Tibial artery (tissue), 4 donors: ENCODE measurements at places on chromosomes 11 and 22.

- H3K4me3 ChIP-seq, result no peak overlapping the region
- no peaks in the 10 kb centered on the region for H3K4me1 ChIP-seq
- DNase-seq, result no peak
- no peak overlapping the region for H3K27ac ChIP-seq
Measured at GRCh38 chr11:14577835-14578529, 57.8 kb upstream of the PSMA1 start.

DNA sequence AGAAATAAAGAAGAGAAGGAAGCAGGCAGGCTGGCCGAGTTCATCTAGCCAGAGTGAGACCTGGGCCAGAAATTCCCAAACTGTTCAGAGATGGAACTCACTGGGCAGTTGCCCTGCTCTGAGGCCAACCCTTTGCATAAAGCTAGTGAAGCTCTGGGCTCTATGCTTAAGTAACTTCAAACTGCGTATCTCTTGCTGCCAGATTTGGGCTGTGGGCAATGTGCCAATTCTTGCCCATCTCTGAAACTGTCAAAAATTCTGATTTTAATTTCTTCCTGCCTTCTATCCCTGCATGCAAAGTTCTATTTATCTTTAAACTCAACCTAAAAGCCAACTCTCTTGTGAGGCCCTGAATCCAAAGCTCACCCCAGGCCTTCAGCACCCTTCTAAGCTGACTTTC, 36.2 kb upstream of the HEPHL1 start:
- no peak overlapping the region for H3K4me3 ChIP-seq
- no peak overlapping the region for H3K27ac ChIP-seq
- H3K4me1 ChIP-seq, result no peaks in the 10 kb centered on the region
- no peaks in the 10 kb centered on the region for H3K27me3 ChIP-seq
- no peak for DNase-seq
- no peaks in the 10 kb centered on the region for H3K36me3 ChIP-seq

DNA sequence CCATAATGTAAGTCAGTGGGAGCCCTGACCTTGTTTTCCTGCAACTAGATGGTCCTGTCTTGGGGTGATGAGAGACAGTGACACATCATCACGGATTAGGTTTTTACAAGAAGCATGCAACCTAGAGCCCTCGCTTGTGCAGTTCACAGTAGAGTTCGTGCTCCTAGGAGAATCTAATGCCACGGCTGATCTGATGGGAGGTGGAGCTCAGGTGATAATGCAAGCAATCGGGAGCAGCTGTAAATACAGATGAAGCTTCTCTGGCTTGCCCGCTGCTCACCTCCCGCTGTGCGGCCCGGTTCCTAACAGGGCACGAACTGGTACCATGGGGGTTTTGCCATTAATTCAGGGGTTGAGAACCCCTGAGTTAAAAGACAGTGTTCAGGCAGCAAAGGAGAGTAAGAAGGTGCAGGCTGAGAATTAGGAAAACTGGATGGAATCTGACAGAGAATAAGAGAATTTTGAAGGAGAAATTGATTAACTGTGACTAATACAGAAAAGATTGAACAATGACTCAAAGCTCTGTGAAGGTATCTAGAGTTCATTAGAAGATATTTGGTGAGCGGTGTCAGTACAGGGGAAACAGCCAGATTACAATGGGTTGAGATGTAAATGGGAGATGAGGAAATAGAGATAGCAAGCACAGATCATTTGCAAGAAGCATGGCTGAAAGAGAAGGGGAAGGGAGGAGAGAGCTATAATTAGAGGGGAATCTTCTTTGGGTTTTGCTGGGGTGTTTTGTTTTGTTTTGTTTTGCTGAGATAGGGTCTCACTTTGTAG, 21.0 kb downstream of the WEE1 start:
- H3K4me3 ChIP-seq, result no peak overlapping the region
- H3K27me3 ChIP-seq, result no peaks in the 10 kb centered on the region
- H3K27ac ChIP-seq, result no peak overlapping the region
- no peak for DNase-seq
- no peaks in the 10 kb centered on the region for H3K4me1 ChIP-seq

GRCh38 chr11:66020618-66021357, 5.5 kb downstream of the CATSPER1 start:
- H3K27me3 ChIP-seq, result no peaks in the 10 kb centered on the region
- H3K27ac ChIP-seq, result peak overlapping the region; percentile 34
- no peak overlapping the region for H3K4me3 ChIP-seq
- peaks cover 45% of the 10 kb centered on the region for H3K4me1 ChIP-seq
- peak; percentile 39 for DNase-seq

GRCh38 chr11:40061221-40061620, 1398.2 kb downstream of the LRRC4C start:
- no peaks in the 10 kb centered on the region for H3K4me1 ChIP-seq
- H3K27ac ChIP-seq, result no peak overlapping the region
- DNase-seq, result no peak

GRCh38 chr11:89275966-89276365, 98.3 kb downstream of the TYR start:
- no peaks in the 10 kb centered on the region for H3K4me1 ChIP-seq
- no peaks in the 10 kb centered on the region for H3K36me3 ChIP-seq
- H3K4me3 ChIP-seq, result no peak overlapping the region
- H3K27ac ChIP-seq, result no peak overlapping the region
- no peak for DNase-seq
- no peaks in the 10 kb centered on the region for H3K27me3 ChIP-seq

GRCh38 chr11:2767801-2768200, 68.0 kb upstream of the KCNQ1OT1 start:
- H3K36me3 ChIP-seq, result no peaks in the 10 kb centered on the region
- DNase-seq, result no peak
- no peak overlapping the region for H3K4me3 ChIP-seq
- no peak overlapping the region for H3K27ac ChIP-seq
- no peaks in the 10 kb centered on the region for H3K4me1 ChIP-seq
- H3K27me3 ChIP-seq, result peaks cover 6% of the 10 kb centered on the region

- no peaks in the 10 kb centered on the region for H3K27me3 ChIP-seq
- DNase-seq, result no peak
- H3K36me3 ChIP-seq, result no peaks in the 10 kb centered on the region
- no peak overlapping the region for H3K27ac ChIP-seq
Measured at GRCh38 chr11:87675993-87676392, 499.2 kb downstream of the RAB38 start.

- no peaks in the 10 kb centered on the region for H3K36me3 ChIP-seq
- DNase-seq, result peak; percentile 51
- peaks cover 38% of the 10 kb centered on the region for H3K27me3 ChIP-seq
- H3K4me1 ChIP-seq, result no peaks in the 10 kb centered on the region
Measured at GRCh38 chr11:270451-271318, 7.5 kb upstream of the NLRP6 start.
